Hindlimb muscle (tissue), 1 donor: ENCODE measurements at places on chromosomes 3 and 15.
A peak's percentile ranks its signal among the peaks of the same experiment; 100 is the strongest.

DNA sequence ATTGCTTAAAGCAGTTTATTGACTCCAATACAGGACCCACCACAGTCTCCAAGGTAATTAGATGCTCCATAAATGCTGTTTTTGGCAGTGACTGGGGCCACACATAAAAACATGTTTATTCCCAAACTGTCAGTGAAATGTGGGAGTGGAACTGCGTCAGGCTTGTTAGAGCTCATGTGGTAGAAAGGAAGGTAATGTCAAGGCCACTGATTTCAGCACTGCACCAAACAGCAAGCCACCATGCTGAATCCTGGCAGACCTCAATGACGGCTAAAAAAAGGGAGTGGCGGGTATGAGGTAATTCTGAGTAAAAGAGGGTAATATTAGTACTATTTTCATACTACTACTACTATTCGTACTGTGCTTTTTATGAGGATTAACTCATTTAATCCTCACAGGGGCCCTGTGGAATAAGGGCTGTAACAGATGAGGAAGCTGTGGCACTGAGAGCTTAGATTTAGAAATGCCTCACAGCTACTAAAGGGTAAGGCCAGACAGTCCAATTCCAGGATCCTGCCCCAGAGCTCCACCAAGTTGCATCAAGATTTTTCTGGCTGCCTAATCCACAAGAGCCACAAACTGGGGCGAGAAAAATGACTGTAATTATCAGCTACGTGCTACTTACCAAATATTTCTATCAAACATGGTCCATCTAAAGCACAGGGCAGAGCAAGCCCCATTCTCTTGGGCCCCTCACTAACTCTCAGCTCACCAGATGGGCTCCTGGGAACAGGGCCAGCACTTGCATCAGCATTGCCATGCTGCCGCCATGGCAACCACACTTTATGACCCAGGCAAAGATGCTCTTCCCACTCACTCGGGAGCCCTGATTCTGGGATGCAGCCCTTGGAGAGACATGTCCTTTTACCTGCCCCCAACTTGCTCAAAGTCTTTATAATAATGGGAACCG, 83.6 kb upstream of the SPATA12 start:
- DNase-seq = no peak

- no peak for DNase-seq
These were observed 63.7 kb downstream of the PRICKLE2 start for GRCh38 chr3:64161481-64161952.

- DNase-seq = no peak
These were observed 13.3 kb upstream of the SUSD5 start for GRCh38 chr3:33231756-33232465.

- no peak for DNase-seq
These were observed 34.7 kb upstream of the TUBGCP5 start for GRCh38 chr15:23073890-23074646.

DNA sequence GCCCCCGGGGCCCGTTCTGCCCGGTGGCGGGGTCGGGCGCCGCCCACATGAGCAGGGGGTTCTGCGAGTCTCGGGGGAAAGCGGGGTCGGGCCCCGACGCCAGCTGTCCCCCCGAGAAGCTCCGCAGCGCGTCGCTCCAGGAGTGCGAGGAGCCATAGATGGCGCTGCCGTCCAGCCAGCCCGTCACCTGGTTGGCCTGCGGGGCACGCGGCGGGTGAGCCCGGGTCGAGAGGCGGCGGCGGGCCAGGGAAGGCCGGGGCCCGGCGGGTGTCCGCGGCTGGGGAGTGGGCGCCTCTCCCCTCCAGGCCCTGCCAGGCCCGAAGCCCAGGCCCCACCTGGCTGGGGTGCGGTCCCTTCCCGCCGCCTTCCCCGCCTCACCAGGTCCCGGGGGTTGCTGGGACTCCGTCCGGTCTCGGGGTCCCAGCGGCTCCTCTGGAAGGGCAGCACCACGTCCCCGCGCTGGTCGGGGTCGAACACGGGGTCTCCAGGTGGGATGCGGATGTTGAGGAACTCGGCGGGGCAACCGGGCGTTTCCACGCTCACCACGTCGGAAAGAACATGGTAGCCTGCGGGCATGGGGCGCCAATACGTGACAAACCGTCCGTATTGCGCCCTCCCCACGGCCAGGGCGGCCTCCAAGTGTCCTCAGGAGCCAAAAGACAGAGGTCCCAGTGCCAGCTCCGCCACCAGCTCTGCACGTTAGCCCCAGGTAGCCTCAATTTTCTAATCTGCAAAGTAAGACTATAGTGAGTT, 2.4 kb downstream of the DUOX2 start:
- no peak for DNase-seq

DNA sequence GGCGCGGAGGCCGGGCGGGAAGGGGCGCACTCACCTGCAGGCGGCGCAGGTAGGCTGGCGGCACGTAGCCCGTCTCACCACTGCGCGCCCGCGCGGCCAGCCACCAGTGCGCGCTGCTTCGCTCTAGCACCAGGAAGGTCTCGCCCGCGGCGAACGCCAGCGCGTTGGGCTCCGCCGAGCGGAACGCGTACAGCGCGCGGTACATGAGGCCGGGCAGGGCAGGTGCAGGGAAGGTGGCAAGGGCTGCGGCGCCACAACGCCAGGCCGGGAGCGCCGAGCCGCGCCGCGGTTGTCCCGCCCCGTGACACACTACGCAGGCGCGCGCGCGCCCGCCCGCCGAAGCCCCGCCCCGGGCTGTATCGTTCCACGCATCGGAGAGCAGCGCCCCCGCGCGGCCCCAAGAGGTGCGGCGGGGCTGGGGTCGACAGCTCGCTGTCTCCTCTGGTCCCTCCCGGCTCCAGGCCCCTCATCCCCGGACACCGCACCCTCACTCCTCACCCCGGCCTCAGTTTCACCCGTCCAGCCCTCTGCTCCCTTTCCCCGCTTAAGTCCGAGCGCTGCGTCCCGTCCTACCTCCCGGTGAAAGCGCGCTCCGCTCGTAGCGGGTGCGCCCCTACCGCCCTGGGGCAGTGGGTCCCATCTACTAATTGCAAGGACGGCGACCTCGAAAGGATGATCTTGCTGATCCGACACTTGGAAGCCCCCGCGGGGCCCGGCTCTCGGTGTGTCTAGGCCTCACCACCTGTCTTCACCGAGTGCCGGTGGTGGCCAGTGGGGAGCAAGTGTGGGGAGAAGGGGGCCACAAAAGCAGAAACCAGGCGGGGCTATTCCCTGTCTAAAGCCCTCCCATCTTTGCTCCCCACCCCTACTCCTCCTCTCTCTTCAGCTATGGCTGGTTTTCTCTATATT, at the start of gene NCKIPSD:
TSS of gene NCKIPSD (minus strand) at position 313 of the 909 bp plus-strand sequence. CDS start at position 205, 108 bp downstream.
- peak; percentile 93 for DNase-seq

DNA sequence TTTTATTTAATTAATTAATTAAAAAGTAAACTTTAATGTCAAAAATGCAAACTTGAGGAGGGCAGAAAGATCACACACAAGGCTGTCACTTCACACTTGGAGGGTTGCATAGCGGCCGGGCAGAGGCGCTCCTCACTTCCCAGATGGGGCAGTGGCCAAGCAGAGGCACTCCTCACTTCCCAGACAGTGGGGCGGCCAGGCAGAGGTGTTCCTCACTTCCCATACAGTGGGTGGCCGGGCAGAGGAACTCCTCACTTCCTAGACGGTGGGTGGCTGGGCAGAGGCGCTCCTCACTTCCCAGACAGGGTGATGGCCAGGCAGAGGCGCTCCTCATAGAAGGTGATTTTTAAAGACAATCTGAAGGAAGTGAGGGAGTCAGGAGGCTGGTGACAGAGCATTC, 277.5 kb downstream of the PDCD6IP start:
- DNase-seq = no peak

DNA sequence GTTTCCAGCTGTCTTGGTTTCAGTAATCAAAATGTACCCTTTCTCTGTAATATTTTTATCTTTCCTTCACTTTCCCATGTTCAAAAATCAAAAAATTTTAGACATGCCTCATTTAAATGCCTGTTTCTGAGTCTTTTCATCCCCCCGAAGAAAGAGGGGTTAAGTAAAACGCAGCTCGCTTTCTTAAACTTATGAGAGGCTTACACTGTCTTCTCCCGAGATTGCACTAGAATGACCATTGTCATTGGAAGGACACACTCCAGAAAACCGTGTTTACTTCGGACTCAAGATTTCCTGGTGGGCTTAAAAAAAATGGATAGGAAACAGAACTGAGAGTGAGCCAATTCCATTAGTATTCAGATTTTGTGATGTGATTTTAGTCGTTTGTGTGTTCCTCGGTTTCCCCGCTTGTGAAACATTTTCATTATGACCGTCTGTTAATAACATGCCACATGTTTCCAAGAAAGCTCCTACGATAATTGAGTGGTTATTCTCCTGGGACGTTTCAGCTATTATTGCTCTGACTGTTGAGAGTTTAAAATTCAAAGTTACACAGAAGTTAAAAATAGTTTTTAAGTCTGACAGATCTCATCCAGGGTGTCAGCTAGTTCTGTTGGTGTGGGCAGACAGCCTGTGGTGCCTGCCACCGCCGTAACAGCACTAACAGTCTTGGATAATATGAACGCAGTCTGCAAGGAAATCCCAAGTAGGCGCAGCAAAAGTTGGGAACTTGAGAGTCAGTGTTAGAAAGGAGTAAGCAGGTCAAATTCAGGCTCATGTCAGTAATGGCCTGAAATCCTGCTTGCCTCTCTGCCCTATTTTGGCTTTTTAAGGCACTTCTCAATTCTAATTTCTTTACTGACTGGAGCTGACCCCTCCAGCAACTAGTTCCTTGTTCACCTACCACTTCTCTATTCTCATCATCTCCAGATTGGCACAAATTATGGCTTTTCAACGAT, 1.5 kb downstream of the CRYBG3 start:
- DNase-seq = peak; percentile 26

GRCh38 chr3:6791161-6791560, 69.8 kb upstream of the GRM7 start:
- DNase-seq = no peak

DNA sequence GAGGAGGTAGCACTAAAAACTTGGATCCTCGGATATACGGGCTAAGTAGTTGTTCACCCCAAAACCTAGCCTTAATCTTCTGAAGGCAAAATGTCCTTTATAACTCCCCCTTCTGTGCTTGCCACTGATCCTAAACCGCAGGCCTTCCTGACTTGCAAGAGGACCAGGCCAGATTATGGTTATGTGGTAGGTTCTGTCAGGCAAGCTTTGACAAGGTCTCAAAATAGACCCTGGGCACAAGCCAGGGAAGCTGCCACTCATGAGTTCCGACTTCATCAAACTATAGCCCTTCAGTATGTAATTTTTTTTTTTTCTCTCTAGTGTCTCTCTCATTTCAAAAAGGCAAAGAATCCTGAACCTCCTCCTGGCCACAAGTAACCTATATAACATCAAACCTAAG, 3.2 kb downstream of the LRRFIP2 start:
- no peak for DNase-seq

DNA sequence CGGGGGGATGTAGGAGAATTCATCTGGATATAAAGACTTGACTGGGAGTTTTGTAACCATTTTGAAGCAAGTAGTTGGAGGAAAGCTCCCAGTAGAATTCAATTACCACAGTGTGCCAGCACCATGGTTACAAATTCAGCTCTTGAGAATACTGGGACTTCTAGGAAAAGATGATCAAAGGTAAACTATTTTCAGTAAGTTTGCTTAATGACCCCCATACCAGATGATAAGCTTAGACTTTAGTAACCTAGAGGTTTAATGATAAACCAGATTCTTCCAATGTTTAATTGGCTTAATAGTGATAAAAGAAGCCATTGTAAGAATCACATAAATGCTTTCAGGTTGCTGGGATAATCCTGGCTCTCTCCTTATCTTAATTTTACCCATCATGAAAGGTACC, 22.3 kb downstream of the AP4E1 start:
- no peak for DNase-seq

- DNase-seq = no peak
These were observed 117.4 kb upstream of the TLE3 start for GRCh38 chr15:70214941-70215635.

- peak; percentile 55 for DNase-seq
These were observed 116.5 kb downstream of the THSD4 start for GRCh38 chr15:71231758-71232157.

- no peak for DNase-seq
These were observed 128.0 kb downstream of the ATP8B4 start for GRCh38 chr15:49990835-49991545.

GRCh38 chr3:151460228-151460627, 633 bp downstream of the IGSF10 start:
- peak; percentile 26 for DNase-seq

DNA sequence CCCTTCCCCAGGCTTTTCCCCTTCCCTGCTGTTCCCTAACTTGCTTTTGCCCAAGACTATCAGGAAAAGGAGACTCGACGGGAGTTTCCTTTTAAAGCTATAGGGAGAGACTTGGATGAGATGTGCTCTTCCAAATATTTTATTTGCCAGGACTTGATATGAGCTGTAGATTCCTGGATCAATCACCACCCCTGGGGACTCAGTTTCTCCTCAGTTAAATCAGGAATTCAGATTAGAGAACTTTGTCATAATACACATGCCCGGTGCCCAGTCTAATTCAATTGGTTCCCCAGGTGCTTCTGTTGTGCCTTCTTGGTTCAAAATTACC, 46.6 kb downstream of the SMAD6 start:
- DNase-seq = no peak

- DNase-seq = no peak
These were observed 24.4 kb downstream of the TP63 start for GRCh38 chr3:189655617-189656016.

GRCh38 chr15:99986297-99987118, 253.3 kb upstream of the LYSMD4 start:
- no peak for DNase-seq

- no peak for DNase-seq
These were observed 44.6 kb upstream of the PGPEP1L start for GRCh38 chr15:99052205-99052604.
